ENCODE measurements at places on chromosomes 7 and 10.

DNA sequence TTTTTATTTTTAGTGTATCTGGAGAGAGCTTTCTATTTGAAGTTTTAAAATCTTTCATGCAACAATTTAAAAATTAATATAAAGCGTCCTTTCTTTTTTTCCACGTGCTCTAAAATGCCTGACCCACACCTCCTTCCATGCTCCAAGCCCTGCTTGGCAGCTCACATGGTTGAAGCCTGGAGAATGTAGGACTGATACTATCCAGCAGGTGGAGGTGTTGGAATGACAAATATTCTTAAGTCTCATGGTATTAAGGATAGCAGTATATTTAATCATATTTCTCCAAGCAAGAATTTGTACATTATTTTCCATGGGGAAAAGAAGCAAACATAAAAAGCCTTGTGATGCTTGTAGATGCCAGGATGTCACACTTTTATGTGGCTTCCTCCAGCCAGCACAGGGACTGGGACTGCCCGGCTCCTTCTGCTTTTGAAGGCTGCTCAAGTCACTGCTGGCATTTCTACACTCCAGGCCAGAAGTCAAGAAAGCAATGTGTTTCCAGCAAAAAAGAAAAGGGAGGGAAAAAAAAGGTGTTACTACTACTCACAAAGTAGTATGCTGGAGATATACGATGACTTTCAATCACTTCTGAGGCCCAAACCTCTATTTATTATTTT lies 49.7 kb downstream of the BZW2 start:
- DNase-seq: peak; percentile 88

DNA sequence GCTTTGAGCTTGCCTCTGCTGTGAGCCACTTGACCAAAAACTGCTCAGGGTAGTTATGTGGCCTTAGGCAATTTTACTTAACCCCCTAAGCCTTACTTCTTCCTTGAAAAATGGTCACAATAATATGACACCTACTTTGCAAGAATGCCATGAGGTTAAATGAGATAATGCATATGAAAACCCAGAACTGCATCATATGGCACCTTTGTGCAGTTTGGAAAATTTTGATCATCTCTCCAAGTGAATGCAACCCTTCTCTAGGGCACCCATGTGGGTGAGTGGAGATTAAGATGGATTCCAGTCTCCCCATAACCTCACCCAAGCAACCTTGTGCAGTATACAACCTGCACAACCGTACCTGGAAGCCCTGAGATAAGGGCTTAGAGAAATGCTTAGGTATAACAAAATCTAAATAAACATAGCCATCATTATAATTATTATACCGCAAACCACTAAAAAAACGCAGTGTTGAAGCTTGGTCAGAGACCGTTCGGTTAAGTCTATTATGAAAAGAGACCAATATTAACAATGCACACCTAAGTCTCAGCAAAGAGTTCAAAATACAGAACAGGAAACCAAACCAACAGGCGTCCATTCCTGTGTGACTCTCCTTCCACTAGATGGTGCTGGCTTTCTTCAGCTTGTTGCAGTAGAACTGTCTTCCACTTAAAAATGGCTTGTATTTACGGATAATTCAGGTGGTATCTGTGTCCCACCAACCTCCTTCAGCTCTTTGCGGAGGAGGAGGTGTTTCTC lies 21.0 kb upstream of the ASB15 start:
- peak; percentile 74 for DNase-seq

DNA sequence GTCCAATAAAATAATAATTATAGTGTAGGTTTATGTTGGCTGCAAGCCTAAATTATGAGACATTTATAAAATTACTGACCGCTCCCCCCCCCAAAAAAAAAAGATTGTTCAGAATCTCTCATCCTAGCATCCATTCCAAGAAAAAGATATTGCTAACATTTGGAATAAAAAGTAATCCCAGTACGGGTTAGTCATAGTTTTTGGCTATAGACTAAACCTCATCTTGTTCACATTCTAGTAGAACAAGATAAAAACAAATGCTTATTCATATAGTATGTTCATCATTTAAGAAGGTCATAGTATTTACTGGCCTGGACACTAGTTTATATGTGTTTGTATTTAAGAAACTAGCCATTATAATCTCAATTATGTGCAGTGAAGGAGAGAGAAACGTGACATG lies 44.0 kb downstream of the ADK start:
- DNase-seq: peak; percentile 74

- DNase-seq: no peak
These were observed 60.9 kb downstream of the GLI3 start for GRCh38 chr7:42175834-42176723.

DNA sequence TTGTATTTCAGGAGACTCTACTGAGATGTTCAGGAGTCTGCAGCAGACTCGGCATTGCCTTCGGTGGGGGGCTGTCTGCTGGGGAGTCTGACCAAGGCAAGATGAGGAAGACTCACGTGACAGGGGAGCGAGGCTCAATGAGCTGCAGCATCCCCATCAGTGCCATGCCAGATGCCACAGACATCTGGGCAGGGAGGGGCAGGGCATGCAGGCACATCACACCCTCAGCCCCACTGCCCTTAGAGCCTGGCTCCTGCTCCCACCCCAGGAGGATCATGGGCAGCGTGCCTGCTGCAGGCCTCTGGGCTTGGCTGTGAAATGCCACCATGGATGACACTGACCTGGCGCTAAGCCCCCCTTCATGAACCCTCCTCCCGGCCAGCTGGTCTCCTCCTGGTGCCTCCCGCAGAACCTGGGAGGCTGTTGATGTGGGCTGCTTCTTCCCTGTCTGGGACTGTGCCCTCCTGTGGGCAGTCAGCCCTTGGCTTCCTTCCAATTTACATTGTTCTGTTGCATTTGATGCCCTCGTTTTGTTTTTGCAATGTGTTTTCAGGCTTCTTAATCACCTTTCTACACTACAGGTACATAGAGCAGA lies 235.0 kb downstream of the PAXIP1 start:
- no peak for DNase-seq

DNA sequence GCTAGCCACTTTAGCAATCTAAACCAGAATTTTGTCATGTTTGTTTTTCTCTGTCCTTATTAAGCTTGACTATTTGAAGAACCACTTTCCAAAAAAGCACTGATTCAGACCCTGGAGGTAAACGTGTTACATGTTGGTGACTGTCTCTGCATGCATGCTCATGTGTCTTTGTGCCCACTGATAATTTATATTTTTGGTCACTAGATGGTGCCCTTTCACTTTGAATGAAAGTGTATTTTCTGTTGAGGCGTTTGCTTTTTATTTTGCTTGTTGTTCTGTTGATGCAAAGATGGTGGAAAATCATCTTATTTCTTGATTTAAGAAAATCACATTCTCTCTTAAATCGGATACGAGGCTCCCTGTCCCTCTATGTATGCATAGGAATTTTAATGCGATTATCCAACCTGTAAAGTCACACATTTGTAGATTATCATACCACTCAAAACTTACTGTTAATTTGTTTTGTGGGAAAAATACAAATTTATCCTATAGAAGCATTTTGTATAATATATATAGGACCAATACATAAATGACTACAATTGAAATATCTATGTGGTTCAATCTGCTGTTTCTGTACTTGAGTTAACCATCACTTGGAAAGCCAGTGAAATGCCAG lies 269.3 kb downstream of the BICC1 start:
- DNase-seq: peak; percentile 64

DNA sequence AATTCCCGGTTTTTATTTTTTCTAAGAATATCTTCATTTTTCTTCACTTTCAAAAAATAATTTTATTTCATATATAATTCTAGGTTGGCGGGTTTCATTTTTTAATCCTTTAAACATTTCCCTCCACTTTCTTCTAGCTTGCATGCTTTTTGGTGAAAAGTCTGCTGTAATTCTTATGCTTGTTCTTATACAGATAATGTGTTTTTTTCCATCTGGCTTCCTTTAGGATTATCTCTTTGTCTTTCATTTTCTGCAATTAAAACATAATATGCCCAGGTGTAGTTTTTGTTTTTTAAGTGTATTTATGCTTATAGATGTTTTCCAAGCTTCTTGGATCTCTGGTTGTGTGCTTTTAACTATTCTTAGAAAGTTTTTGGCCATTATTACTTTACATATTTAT lies 341.3 kb upstream of the SEMA3C start:
- DNase-seq: no peak

GRCh38 chr7:18541181-18541870 lies 45.8 kb downstream of the HDAC9 start:
- DNase-seq: peak; percentile 49

DNA sequence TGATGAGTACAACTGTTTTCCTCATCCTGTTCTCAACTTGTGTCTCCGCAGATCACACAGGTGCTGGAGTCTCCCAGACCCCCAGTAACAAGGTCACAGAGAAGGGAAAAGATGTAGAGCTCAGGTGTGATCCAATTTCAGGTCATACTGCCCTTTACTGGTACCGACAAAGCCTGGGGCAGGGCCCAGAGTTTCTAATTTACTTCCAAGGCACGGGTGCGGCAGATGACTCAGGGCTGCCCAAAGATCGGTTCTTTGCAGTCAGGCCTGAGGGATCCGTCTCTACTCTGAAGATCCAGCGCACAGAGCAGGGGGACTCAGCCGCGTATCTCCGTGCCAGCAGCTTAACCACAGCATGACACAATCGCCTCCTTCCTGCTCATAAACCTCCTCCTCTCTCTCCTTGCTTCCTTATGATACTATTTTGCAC lies 126.7 kb upstream of the PRSS58 start:
- DNase-seq: peak; percentile 55

DNA sequence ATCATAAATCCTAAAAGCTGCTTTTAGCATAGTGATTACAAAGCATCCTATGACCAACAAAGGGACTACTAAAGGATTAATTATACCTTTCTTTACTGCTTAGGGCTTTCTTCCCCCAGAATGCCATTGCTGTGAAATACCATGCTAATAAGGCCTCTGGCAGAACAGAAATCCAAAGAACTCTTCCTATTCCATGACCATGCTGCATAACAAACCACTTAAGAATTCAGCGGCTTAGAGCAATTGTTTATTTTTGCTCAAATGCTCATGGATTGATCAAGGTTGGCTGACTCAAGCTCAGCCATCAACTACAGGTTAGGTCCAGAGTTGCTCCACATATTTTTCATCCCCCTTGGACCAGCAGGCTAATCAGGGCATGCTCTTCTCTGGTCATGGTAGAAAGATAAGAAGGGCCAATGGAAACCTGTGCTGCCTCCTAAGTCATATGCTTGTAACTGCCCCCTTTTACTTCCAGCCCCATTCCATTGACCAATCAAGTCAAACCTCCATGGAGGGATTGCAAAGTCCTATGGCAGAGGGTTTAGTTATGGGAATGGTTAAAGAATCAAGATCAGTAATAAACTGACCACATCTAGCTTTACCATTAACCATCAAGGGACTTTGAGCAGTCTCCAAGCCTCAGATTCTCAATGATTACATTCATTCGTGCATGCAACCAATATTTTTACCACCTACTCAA lies 244.4 kb upstream of the FZD1 start:
- no peak for DNase-seq

- DNase-seq: no peak
These were observed 46.7 kb upstream of the FOXI2 start for GRCh38 chr10:127690176-127690835.

GRCh38 chr7:135822376-135822775 lies 73.8 kb upstream of the FAM180A start:
- DNase-seq: no peak

GRCh38 chr10:133167693-133168616 lies 7.9 kb downstream of the KNDC1 start:
- no peak for DNase-seq

DNA sequence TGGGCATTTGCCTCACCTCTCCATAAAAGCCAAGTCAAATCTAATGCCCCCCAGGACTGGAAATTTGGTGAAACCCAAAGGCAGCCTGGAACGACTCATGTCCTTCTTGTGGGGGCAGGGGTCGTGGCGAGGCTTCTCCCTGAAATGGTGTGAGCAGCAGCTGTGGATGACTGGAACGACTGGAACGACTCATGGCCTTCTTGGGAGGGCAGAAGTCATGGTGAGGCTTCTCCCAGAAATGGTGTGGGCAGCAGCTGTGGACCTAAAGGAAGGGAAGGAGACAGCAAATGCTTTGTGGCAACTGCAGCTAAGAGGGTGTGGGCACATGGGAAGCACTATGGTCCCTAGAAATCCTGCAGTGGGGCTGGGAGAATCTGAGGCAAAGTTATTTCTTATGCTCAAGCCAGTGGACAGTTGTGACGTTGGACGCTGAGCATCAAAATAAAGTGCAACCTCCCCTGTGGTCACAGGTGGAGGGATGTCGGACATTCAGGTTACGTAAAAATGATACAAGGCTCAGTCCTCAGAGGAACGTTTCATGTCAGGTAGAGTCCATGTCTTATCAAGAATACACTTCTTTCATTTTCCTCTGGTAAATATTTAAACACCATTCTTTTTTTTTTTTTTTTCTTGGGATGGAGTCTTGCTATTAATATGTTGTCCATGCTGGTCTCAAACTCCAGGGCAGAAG lies 107.0 kb upstream of the KIF5B start:
- DNase-seq: no peak

DNA sequence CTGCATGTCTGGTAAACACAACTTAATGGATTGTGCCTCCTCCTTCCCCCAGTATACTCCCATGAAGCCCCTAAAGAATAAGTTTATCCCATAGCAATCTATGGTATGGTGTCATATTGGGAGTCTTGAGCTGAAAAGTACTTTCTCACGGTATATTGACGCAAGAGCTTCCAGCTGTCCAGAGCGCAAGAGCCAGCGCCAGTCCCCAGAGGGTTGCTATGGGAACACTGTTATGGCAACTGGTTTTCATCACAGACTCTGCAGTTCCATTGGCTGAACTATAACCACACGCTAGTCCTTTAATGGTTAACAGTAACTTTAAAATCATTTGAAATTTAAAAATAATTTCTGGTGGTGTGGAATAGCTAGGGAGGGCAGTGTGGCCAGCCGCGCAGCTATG lies 46.9 kb downstream of the PRPF18 start:
- DNase-seq: peak; percentile 97

DNA sequence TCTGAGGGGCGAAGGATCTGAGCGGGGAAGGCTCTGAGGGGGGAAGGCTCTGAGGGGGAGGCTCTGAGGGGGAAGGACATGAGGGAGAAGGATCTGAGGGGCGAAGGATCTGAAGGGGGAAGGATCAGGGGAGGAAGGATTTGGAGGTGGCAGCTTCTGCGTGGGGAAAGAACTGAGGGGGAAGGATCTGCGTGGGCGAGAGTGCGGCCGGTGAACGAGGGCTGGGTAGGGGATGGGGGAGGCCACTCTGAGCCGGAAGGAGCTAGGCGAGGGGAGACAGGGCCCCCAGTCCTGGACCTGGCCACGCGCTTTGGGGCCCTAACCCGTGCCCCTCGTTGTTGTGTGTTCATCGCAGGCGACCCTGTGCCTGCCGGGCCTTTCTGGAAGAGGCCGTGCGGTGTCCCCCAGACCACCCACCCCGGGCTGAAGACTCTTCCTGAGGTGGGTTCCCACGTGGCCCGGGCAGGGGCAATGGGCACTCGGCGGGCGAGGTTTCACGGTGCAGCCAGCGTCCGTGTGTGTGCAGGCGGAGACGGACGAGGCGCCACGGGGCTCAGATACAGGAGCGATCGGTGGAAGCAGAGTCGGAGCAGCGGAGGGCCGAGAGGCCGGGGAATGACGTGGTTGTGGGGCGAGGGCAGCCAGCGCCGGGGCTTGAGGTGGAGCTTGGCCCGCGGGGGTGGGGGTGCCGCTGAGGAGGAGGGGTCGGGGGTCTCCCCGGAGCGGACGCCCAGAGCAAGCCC lies 2.0 kb downstream of the CALY start:
- no peak for DNase-seq

Data from cardiac fibroblast (primary cell).